Cortex of kidney (tissue), 1 donor: ENCODE measurements at places on chromosomes 3 and 15.

- peak; percentile 13 for DNase-seq
These were observed at the start of gene PLCH1 for GRCh38 chr3:155744626-155745324. Gene PLCH1 (minus strand): TSS chr3:155745071. CDS start chr3:155704224, 40,847 bp downstream.

- DNase-seq = no peak
These were observed 311.3 kb downstream of the UACA start for GRCh38 chr15:70451821-70452653.

GRCh38 chr15:92749216-92749615 lies 93.6 kb upstream of the FAM174B start:
- DNase-seq = no peak

GRCh38 chr3:100086401-100086800 lies 27.9 kb downstream of the FILIP1L start:
- DNase-seq = no peak

DNA sequence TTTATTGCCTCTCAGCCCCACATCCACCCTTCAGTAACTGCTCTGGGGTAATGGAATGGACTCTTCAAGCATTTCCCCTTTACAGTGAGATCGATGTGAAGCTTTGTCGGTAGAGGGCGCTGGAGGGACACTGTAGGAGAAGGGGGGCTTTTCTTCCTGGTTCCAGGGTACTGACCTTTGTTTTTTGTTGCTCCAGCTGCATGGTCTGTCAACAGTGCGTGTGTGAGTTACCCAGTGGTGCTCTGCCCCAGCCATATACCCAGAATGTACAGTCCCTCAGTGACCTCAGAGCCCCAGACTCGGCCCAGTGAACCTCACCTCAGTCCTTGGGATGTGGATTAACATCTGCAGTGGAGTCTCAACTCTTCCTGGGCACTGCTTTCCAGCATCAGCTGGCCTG lies 180.3 kb upstream of the TSC22D2 start:
- DNase-seq = no peak

GRCh38 chr15:88918738-88919137 lies 5.6 kb upstream of the MFGE8 start:
- no peak for DNase-seq

DNA sequence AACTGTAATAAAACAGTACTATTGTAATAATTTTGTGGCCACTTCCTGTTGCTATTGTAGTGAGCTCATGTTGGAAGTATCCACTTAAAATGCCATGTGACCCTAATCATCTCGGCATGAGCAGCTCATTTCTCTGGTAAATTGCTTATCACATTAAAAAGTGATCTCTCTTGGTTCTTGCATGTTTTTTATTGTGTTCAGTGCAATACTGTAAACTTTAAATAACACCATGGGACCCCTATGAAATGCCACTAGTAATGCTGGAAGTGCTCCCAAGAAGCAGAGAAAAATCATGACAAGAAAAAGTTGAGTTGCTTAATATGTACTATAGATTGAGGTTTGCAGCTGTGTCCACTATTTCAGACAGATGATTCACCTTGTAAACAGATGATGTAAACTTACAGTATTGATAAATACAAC lies 45.6 kb downstream of the NMD3 start:
- no peak for DNase-seq

GRCh38 chr3:161081633-161082032 lies 23.5 kb downstream of the B3GALNT1 start:
- DNase-seq = no peak

- no peak for DNase-seq
These were observed 19.1 kb downstream of the SLC12A6 start for GRCh38 chr15:34318277-34319079.

GRCh38 chr15:75182187-75183131 lies 19.2 kb upstream of the C15orf39 start:
- no peak for DNase-seq

- no peak for DNase-seq
These were observed 490.0 kb downstream of the NAALADL2 start for GRCh38 chr3:175349168-175349567.

GRCh38 chr3:114878114-114878839 lies 268.8 kb downstream of the ZBTB20 start:
- DNase-seq = no peak

DNA sequence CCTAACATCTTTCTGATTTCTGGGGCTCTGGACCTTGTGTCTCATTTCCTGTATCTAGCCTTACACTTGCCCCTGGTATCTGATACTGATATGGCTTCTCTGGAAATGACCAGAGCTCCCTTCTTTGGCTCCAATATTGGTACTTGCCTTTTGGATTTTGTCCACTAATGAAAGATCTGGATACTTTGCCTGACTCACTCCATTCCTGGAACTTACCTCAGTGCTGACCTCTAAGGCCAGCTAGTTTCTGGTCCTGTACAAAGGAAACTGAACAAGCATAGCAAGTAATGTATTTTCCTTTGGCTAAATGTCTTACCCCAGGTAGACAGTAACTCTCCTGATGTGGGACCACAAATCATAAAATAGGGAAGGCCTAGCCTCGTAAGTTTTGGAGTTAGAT lies 93.8 kb upstream of the SLC4A7 start:
- no peak for DNase-seq

GRCh38 chr3:47536221-47536891 lies 22.8 kb upstream of the ELP6 start:
- DNase-seq = no peak

GRCh38 chr3:152511904-152512303 lies 243.2 kb downstream of the MBNL1 start:
- no peak for DNase-seq

- no peak for DNase-seq
These were observed 1038.5 kb upstream of the NR2F2 start for GRCh38 chr15:95291898-95292472.

GRCh38 chr15:99486371-99487336 lies 79.1 kb upstream of the MEF2A start:
- DNase-seq = no peak

GRCh38 chr3:17372362-17373210 lies 369.8 kb downstream of the TBC1D5 start:
- DNase-seq = no peak

GRCh38 chr3:105878061-105878460 lies 9.2 kb upstream of the CBLB start:
- DNase-seq = no peak

- DNase-seq = no peak
These were observed 5.5 kb downstream of the CPLX3 start for GRCh38 chr15:74831813-74832495.

DNA sequence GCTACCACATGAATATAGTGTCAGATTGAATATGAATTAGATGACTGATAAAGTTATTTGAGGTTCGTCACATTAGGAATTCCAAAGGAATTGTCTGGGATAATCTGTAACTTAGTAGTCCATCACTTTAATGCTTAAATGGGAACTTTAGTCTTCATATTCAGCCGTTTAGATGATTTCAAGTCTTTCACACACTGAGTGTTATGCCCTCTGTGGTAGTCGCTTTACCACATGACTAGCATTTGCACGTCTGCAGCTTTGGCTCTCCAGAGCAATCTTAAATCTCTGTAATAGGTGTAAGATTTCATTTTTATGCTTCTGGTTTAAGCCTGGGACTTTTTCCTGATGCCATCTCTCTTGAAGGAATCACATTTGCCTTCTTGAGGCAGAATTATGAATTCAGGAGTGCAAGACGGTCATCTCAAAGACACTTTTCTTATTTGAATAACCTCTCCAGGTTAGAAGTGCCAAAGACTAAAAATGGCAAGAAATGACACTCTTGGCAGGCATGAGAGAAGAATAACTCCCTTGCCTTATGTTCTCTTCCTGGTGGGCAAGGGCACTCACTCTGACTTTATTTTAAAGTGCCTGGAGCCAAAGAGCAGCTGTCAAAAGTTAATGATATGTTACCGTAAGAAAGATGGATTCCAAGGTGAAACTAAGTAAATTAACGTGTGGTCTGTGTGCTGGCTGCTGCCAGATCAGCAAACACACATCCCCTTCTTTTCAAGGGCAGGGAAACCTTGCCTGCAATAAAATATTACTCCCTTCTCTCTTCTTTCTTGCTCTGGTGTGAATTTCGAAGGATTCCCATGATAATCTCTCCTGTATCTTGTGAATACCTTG lies 153.3 kb downstream of the B3GALNT1 start:
- no peak for DNase-seq

GRCh38 chr3:39347586-39347876 lies 18.0 kb downstream of the CCR8 start:
- no peak for DNase-seq

- no peak for DNase-seq
These were observed 458.3 kb upstream of the ARL6 start for GRCh38 chr3:97306226-97306625.

- DNase-seq = no peak
These were observed 40.0 kb downstream of the CHSY1 start for GRCh38 chr15:101211897-101212296.

DNA sequence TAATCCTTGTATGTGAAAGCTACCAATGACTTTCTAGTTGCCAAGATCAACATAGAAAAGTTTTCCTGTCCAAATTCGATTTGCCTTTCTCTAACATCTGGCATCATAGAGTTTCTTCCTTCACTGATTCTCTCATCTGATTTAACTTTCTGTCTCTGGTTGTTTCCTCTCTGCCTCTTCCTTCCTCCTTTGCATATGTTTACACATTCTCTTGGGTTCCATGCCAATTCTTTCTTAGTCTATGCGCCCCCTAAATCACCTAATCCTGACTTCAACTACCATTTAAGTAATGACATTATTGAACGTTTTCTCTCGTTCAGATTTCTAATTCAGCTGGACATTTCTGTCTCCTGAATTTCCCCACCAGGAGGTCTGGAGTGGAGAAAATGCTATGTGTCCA lies 561.9 kb upstream of the TGFBR2 start:
- DNase-seq = no peak

GRCh38 chr15:40470423-40471104 lies at the start of gene CHST14:
Gene CHST14 (plus strand): TSS chr15:40470984. CDS start chr15:40471214, 230 bp downstream.
- no peak for DNase-seq

DNA sequence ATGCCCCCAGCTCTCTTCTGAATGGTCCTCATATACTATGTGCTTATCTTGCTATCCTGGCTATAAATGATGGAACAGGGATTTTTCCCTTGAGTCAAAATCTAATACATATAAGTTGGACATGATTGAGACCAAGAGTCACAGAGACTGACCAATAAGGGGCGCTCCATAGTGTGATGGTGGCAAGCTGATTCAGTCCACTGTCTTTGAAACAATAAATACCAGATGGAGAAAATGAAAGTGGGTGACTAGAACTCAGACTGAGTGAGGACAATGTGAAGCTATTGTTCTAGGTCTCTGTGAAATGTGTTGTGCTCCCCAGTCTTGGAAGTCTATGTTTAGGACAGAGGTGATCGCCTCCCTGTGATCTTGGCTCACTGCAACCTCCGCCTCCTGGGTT lies 10.6 kb upstream of the FSTL1 start:
- DNase-seq = no peak

GRCh38 chr3:183766107-183766506 lies 59.3 kb downstream of the MAP6D1 start:
- no peak for DNase-seq

GRCh38 chr3:172924546-172924945 lies 174.0 kb downstream of the ECT2 start:
- DNase-seq = no peak

DNA sequence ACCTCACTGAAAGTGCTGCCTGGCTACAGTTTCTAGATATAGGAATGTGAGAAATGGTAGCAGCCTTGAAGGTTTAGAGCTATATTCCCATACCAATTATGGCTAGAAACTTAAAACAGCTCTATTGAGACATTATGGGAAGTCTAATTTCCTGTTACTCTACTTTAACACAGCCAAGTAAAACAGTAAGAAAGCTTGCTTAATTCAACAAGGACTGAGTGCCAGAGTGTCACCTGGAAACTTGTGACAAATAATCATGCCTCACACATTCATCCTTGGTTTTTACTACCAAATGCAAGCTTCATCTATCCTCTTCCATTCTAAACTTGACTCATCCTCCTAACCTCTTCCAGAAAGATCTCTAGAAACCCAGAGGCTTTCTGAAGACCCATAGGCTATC lies 41.7 kb downstream of the UBE3A start:
- DNase-seq = no peak

GRCh38 chr15:72445426-72445825 lies 28.7 kb upstream of the ARIH1 start:
- no peak for DNase-seq
